NCI-H1930 (cell line): ENCODE measurements at places on chromosomes 3 and 15.

DNA sequence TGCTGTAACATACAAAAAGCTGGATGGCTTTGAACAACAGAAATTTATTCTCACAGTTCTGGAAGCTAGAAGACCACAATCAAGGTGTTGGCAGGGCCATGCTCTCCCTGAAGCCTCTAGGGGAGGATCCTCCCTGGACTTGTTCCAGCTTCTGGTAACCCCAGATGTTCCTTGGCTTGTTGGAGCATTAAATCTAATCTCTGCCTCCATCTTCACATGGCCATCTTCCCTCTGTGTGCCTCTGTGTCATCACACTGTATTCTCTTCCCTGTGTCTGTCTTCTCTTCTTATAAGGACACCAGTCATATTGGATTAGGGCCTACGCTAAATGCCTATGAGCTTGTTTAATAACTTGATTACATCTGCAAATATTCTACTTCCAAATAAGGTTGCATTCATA is 109.5 kb downstream of the STAG1 start:
- DNase-seq: no peak

GRCh38 chr15:88878720-88879184 is 16.6 kb downstream of the HAPLN3 start:
- DNase-seq: peak; percentile 9

DNA sequence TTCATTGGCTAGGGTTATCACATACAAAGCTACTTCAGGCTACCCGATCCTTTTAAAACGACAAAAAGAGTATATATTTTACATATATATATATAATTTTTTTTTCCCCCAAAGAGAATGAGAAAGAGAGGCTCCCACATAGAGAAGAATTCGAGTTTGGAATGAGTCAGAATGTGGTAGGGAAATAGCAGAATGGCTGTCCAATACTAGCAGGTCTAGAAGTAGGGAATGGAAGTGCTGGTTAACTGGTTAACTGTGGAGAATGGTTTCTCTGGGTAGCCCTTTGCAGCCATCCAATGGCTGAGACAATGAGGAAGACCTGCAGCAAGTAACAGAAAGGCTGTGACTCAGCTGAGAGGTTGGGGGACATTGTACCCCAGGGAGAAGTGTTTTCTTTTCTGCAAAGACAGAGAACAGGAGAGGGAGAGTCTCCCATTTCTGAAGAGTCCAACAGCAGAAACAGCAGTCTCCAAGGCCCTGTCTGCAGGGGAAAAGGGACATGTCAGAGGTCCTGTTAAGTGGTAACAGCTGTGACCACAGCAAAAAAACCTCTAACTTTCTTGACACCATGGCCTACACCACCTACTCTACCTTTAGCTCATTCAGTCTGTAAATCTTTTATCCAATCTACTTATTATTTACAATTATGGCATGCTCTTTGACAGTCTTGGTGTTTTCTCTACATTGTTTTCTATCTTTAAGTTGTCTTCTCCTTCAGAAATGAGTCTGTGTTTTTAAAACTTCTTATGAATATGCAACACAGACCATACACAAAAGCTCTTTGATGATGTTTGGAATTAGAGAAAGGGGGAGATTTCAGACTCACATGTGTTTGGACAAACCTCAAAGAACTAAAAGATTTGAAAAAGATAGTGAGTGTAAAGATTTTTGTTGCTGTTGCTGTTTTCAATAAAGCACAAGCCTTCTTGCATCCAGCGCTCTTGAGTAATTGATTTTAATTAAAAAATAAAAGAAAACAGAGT is 116.1 kb upstream of the SLC7A14 start:
- no peak for DNase-seq

DNA sequence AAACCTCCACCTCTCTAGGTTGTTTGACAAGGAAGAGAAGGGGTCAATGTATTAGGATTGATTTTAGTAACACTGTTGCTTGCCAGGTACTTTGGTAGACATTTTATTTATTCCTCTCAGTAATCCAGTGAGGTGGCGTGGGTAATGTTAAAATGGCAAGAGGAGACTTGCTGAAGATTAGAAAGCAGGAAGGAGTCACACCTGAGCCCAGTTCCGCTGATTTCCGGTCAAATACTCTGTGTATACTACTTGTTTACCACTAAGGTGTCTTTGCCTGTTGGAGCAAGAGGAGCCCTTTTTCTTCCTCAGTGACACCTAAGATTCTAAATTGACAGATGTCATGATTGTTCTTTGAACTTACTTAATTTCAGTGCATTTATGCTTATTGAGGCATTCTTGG is 1.7 kb downstream of the OXNAD1 start:
- no peak for DNase-seq

DNA sequence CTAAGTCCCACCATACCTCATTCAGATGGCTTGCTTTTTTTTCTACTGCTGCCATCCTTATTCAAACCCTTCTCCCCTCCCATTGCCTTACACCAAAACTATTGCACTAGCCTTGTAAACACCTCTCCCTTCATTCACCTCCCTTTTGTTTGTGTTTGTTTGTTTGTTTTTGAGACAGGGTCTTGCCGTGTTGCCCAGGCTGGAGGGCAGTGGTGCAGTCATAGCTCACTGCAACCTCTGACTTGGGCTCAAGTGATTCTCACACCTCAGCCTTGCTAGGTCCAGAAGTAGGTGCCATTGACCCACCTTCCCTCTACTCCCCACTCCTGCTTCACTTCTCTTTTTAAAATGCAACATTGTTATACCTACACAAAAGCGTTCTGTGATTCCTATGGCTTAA is 3.0 kb upstream of the STAG1 start:
- DNase-seq: no peak

GRCh38 chr15:81197688-81198281 is 1.1 kb downstream of the IL16 start:
- no peak for DNase-seq

- DNase-seq: no peak
Observed at GRCh38 chr3:65837604-65838003, 201.1 kb downstream of the MAGI1 start.
